Effector CD4-positive, alpha-beta T cell (primary cell): ENCODE measurements at places on chromosomes 2 and 18.

- DNase-seq = no peak
These were observed 435.1 kb downstream of the DLGAP1 start for GRCh38 chr18:4020026-4020425.

- DNase-seq = no peak
These were observed 47.2 kb downstream of the EIF2AK3 start for GRCh38 chr2:88580088-88580487.

GRCh38 chr2:71275939-71276310, 49.0 kb upstream of the PAIP2B start:
- DNase-seq = no peak

DNA sequence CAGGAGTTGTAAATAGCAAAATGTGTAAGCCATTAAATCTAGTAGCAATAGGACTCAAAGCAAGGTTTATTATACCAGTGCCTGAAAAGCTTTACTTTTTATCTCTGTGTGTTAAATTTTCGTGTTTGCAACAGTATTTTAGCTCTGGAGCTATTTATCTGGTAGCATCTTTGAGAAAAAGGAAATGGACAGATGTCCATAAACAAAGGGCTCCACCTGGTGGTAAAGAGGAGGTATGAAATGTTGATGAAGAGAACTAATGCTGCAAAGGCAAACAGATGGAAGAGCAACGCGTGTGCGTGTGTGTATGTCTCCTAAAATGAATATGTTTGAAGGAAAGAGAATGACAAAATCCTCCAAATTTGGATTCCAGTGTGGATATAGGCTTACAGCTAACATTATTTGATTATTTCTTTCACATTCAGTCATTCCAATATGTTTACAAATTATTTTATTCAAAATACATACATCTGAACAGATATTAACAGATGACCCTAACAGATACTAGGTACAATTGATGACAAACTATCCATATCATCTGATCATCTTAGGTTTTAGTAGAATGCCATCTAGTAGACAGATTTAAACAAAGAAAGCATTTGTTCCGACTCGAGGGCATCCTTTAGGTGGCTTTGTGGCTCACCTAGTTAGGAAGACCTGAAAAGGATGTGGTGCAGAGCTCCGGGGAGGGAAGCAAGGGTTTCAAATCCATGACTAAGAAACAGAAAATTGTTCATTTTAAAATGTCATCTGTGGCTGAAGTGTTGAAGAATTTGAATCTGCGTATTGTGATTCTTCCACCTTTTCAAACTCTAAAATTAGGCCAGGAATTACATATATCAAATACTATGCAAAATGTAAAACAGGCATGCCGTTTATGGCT, 383.3 kb downstream of the MTX2 start:
- no peak for DNase-seq

- peak; percentile 10 for DNase-seq
These were observed 50.8 kb downstream of the WIPF1 start for GRCh38 chr2:174546519-174547506.

DNA sequence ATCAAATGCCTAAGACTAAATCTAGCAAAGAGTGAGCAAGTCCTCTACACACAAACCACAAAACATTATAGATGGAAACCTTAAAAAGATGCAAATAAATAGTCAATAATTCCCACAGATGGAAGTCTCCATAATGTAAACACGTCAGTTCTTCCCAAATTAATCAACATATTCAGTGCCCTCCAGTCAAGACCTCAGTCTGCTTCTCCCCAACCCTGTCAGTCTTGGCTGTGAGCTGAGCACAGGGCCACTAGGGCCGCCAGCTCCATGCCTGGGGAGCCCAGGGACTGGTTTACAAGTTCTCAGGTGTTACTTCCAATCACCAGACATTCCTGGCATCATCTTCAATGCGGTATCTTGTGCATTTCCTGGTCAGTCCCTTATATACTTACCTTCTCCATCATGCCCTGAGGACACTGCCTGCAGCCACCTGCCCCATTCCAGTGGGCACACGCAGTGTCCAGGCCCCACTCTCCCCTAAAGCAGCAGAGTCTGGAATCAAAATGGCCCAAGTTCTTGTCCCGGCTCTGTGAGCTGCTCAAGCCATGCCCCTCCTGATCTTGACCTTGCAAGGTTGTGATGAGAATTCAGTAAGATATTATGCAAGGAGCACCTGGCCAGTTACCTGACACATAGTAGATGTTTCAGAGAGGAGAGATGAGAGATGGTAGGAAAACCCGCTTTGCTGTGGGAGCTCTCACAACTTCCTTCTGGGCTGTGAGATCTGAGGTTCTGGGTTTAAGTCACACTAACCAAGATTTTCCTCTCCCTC, 207.9 kb upstream of the RAB6C start:
- no peak for DNase-seq

DNA sequence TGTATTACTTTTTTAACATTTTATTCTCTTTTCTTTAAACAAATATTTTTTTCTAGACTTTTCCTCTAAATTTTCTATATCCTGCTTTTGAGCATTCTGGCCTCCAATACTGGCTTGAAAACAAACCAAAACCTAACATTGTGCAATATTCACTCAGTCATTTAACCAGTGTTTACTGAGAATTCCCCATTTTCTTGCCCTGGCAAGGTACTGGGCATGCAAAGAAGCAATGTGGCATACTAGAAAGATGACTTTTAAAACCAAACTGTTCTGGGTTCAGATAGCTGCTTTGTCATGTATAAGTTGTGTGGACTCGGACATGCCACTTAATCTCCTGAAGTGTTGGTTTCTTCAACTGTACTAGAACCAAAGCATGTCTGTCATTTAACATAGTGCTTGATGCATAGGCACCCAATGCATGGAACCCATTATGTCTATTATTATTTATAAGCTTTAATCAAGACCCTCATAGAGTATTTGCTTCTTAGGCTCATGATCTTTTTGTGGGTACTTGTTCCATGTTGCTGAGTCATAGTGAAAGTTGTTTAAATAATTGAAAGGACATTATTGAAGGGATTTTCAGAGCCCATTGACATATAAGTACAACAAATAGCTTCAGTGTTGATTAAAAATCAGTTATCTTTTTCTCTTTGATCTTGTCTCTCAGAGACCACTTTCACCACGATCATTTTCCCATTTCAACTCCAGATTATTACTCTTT, 185.4 kb upstream of the OSR1 start:
- DNase-seq = no peak

DNA sequence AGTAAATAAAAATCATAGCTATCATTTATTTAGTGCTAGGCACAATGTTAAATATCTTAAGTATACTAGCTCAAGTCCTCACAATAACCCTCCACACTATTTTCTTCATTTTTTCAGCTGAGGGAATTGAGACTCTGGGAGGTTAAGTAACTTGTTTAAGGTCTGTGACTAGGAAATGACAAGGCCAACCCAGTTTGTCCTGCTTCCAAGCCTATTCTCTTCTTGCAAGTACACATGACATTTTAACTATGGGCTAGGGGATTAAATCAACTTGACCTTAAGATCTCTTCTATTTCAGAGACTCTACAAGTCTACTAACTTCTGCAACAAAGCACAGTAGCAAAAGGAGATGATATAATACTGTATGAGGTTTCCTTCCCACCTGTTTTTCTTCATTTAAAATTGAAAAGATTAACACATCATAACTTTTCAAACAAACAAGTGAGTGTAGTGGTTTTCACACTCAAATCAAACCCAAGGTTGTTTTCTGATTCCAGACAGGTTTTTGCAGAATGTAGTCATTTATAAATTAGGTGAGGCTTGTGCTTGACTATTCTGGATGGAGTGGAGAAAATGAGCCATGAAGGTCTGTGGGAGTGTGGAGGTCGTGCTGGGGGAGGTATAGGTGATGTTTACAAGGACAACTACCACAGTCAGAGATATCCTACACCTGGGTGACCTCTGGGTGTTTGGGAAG, 57.0 kb downstream of the CD28 start:
- DNase-seq = no peak

DNA sequence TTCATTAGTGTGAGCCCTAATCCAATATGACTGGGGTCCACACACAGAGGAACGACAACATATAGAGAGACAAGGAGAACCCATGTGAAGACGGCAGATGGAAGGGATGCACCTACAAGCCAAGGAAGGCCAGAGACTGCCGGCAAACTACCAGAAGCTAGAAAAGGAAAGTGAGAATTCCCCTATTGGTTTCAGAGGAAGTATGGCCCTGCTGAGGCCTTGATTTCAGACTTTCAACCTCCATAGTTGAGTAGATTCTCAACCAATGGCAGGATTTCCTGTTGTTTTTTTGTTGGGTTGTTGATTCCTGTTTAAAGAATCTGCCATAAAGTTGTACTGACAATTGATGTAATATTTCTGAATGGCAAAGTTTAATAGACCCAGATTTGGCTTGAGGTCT, 241.5 kb downstream of the SATB2 start:
- DNase-seq = no peak

DNA sequence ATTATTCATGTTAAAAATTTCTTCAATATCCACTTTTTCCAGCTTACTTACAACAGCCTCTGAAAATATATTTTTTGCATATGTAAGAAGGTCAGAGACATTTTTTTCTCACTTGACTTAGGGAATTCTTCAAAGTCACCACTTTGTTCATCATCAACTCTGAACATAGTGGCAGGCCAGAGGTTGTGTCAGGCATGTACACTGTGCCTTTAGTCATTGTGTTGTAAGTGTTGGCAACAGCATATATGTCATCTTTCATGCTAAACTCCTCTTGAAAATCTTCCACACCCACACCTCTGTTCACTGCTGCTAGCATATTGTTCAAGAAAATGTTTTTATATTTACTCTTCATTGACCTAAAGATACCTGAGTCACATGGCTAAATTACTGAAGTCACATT, 52.2 kb upstream of the ACVR1 start:
- DNase-seq = no peak

GRCh38 chr18:67926929-67927864, 410.7 kb upstream of the DSEL start:
- no peak for DNase-seq

GRCh38 chr18:35410561-35410960, 33.4 kb upstream of the ZNF396 start:
- DNase-seq = no peak

GRCh38 chr2:22822835-22823234, 562.1 kb upstream of the KLHL29 start:
- DNase-seq = no peak
